ENCODE measurements at places on chromosomes 3 and 15. TPM values are rescaled to one million over a fixed set of nuclear protein-coding genes. Genes with fewer than 3 reads are reported as not detected.

Gene IL16
- total RNA-seq: 0.65 TPM

Gene DNASE1L3
- not detected for total RNA-seq

Gene CFAP91
- total RNA-seq: 0.48 TPM

- DNase-seq: no peak
These were observed 82.0 kb upstream of the ATP11B start for GRCh38 chr3:182711261-182711683.

GRCh38 chr3:180277041-180277440 lies 240.3 kb upstream of the PEX5L start:
- no peak for DNase-seq

DNA sequence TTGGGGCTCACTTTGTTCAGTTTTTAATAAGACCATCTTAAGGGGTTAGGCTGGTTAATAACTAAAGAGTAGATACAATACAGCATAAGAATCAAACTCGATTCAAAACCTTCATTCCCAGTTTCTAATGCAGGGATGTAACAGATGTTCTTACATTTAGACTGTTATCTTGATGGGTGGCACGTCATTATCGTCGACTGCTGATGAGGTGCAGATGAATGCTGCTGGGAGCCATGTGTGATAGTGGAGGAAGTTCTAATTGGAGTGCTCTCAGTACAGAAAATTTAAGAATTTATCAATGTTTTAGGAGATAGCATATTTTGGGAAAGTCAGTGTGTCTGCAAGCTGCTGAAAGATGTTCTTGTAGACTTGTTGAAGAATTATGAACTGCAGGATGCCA lies 331.5 kb downstream of the PTPRG start:
- no peak for DNase-seq

DNA sequence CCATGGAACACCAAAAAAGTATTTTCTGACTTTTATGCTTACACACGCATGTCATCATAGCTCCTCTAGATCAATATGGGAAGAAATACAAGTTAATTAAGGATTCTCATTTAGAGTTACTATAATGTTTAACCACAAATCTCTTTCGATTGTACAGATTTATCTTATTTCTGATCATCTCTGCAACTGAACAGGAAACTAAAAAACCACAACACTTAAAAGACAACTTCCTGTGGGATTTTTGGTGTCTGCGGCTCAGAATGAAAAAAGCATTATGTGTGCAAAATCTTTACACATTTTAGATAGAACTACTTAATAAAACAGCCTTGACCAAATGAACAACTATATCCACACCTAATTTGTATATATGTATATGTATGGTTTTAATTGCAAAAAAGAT lies 3.0 kb upstream of the TJP1 start:
- no peak for DNase-seq

Gene C3orf70
- not detected for total RNA-seq
